ENCODE measurements at places on chromosomes 1 and 21. TPM values are rescaled to one million over a fixed set of nuclear protein-coding genes. Genes with fewer than 3 reads are reported as not detected.

DNA sequence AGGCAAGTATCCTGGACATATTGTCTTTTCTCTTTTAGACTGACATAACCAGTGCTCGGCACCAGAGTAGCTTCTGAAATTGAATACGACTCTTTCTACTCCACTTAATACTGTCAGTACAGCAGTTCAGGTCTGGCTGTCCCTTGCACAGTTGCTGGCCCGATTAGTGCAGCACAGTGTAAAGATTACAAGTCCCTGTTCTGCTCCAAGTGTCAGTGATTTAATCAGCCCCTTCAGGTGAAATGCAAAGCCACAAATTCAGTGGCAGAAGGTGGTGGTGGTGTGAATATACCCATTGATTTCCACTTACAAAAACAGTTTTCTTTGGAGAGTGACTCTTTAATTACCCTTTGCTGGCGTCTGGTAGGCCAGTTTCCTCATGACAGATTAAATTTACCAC is 545.4 kb downstream of the ADGRL2 start:
- DNase-seq, result no peak

DNA sequence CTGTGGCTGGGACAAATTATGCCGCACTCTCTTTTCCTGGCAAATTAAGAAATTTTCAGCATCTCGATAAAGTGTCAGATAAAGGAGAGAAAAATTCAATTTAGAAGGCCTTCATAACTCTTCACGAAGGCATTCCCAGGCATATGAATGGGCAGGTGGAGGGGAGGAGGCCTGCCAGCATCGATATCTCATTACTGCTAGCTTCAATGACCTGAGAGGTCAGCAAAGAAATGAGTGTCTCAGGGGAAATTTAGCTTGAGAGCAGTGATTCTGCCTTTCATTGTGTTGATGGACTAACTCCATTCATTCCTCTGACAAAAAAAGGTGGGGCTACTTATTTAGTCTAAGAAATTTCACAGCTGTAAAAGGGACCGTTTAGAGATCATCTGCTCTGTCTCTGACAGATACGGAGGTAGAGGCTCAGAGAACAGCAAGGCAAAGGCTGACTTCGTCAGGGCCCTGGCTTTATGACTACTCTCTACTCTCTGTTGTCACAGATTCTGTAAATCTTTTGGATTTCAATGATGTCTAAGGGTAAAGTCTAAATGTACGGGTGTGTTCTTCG is 212.0 kb upstream of the BEND5 start:
- no peak for DNase-seq

- DNase-seq, result no peak
Measured at GRCh38 chr1:10679496-10680220, 116.8 kb downstream of the CASZ1 start.

Gene TFF3
- 5.1 TPM for total RNA-seq

GRCh38 chr1:224170748-224171478 is 12.1 kb upstream of the DEGS1 start:
- no peak for DNase-seq

DNA sequence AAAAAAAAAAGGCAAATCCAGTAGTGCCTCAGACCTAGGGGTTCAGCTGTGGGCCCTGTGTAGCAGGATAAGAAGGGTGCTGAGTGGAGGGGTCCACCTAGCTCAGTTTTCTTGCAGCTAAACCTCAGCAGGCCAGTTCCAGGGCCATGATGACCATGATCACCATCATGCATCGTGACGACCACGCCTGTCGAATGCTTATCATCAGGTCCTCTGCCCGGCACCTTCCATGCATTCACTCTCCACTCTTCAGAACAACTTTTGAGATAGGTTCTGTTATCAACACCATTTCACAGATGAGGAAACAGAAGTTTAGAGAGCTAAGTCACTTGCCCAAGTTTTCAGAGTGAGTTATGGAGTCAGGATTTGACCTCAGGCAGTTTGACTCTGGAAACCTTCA is 54.9 kb downstream of the ACBD3 start:
- DNase-seq, result no peak

DNA sequence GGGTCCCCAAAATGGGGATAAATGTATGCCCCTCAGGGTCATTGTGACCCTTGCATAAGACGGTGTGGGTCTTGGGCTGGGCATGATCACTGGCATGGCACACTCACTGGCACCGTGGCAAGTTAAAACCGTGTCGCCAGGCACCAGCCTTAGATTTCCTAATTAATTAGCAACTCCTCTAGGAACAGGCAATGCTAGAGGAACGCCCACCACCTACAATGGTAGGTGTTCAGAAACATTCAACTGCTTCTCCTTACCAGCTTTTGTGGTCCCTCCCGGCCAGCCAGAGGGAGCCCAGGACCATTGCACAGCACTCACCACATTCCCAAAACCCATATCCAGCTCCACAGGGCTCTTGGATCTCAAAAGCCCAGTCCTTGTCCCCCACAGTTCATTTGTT is 36.4 kb downstream of the EPHA2 start:
- DNase-seq, result no peak

DNA sequence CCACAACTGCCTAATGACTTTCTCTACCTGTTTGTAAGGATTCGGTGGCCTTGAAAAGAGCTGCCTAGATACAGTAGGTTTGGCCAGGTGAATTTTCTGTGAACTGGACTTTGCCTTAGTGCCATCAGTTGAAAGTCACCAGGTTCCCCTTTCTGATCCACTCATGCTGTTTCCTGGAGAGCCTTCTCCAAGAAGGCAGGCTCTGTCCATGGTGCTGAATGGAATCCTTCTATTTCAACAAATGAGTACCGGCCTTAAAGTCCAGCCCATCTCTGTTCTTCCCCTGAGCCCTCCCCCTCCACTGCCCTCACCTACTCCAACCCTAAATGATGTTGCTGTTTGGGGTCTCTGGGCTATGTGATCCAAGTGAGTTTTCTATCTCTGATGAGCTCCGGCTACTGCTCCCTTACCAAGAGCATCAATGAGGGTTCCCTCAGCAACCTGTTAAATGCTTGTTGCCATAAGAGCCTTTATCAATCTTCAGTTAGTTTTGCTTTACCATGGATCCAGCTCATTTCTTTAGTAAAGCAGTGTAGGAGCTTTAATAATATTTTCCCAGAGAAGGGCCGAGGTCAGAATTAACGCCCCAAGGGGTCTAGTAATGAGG is 500.4 kb downstream of the PTPRU start:
- peak; percentile 13 for DNase-seq

Gene SMPDL3B
- 0.76 TPM for total RNA-seq

Gene INSRR
- total RNA-seq, result 0.33 TPM

Gene AMIGO1
- 2.5 TPM for total RNA-seq

DNA sequence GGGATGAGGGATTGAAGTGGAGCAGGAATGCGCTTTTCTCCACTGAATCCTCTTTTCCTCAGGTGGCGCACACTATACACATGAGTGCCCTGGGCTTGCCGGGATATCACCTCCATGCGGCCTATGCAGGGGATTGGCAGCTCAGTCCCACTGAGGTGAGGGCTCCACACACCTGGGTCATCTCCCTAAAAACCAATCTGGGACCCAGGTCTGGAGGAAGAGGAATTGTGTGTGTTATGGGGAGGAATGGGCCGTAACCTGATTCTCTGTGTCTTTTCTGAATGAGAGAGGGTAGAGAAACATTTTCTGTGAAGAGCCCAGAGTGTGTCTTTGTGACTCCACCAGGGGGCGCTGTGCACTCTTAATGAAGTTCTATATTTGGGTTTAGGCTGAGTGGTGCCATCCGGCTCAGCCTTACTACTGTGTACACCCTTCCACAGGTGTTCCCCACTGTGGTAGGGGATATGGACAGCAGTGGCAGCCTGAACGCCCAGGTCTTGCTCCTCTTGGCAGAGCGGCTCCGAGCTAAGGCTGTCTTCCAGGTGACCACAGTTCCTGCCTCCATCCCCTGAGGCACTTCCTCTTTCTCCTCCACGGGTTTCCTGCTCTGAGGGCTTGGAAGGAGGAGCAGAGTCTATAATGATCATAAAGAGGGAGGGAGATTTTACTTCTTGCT is 1.5 kb downstream of the TOMM40L start:
- DNase-seq, result peak; percentile 62

GRCh38 chr1:165254376-165254775 is 102.1 kb downstream of the LMX1A start:
- DNase-seq, result no peak

DNA sequence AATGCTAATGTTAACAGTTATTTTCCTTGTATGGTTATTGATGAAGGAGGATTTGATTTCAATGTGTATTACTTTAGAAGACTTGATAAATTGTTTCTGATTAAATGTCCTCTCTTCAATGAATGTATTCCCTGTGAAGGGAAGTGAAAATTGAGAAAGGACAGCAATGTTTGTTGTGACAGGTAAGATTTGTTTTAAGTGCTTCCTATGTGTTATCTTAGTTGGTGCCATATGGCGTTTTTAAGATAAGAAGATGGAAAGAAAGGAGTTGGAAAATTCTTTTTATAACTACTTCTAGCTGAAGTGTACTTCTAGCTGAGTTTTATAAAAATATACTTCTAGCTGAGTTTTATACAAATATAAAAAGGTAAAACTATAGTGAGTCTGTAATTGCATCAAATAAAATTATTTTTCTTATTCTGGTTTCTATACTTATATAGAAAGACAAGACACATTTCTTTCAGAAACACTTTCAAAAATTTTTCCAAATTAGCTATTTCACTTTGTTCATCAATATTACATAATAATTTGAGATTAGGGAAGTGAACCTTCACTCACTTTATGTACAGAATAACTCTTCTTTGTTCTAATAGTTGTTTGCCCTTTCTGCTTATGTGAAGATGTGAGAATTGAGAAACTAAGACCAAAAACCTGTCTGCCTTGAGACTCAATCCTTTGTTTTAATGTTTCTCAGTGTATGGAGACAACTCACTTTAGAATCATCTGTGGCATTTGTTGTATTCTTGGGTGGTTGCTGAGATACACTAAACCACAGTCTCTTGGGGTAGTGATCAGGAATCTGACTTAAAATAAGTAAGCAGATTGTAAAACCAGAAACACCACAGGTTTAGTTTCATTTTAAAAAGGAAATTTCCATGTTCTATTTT is 382.9 kb upstream of the B3GALT2 start:
- DNase-seq, result no peak
